Mammary epithelial cell (primary cell): ENCODE measurements at places on chromosomes 7 and 10. TPM values are rescaled to one million over a fixed set of nuclear protein-coding genes. Genes with fewer than 3 reads are reported as not detected.

NKX2-3 gene
- total RNA-seq = not detected in 2 replicates

INSIG1 gene
- 71.7 TPM for total RNA-seq

CUZD1 gene
- 0.50 TPM for total RNA-seq

DNA sequence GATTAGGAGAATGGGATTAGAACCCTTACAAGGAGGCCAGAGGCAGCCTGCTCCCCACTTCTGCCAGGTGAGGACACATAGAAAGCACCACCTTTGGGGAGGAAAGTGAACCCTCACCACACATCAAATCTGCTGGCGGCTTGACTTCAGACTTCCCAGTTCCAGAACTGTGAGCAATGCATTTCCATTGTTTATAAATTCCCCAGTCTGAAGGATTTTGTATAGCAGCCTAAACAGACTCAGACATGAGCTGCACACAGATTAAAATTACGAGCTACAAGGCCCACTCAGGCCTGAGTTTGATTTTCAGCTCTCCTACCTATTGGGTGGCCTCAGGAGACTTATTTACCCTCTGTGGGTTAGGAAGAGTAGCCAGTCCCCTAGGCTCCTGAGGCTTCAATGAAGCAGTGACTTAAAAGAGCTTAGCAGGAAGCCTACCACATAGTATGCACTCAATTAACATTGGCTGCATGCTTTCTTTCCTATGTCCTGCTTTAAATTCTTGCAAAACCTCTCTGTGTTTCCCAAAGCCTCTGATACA, 350.7 kb upstream of the ZMIZ1 start:
- DNase-seq = no peak

- no peak for DNase-seq
Observed at GRCh38 chr10:77332256-77332655, 305.4 kb downstream of the KCNMA1 start.

ATOH7 gene
- not detected in 2 replicates for total RNA-seq

ACTR3C gene
- 8.3 TPM for total RNA-seq

GRCh38 chr7:35329026-35329425, 75.1 kb upstream of the TBX20 start:
- DNase-seq = no peak
